ENCODE measurements at places on chromosomes 6 and 20.

DNA sequence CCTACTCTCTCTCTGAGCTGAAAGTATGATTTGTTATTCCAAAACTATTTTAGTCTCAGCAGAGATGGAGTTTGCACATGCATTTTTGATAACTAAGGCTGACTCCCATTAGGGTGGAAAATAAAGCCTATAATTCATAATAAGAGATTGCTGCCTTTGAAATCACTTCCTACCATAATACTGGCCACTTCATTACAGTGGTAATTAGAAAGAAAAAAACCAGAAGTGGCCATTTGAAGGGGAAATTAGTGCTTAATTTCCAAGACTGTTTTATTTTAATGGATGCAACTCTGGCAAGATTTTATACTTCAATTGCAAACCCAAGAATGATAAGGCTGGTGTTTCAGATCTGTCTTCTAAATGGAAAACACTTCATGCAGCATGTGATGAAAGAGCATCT, 43.4 kb downstream of the SLC35B3 start:
- no peak for DNase-seq

GRCh38 chr20:56733967-56734366, 104.9 kb downstream of the TFAP2C start:
- no peak for DNase-seq

GRCh38 chr6:36319436-36319762, 17.3 kb downstream of the BNIP5 start:
- no peak for DNase-seq

DNA sequence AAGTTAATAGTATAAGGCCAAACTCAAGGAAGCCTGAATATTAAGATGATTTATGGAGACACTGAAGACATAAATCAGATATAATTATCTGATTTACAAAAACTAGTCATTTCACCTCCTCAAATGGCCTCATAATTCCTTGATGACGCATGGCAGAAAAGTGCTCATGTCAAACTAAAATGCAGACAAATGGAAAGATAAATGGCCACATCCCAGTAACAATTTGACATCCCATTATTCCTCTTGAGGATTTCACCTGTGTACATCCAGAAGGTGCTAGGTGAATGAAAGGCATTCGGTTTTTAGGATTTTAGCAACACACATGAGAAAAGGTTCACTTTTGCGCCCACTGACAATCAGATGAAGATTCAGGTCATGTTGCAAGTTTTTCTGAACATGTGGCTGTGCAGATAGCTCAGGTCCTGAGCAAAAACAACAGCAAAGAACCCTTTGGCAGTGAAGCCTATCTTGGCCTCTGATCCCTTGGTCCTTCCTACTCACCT, 24.2 kb downstream of the SGK1 start:
- peak; percentile 74 for DNase-seq

DNA sequence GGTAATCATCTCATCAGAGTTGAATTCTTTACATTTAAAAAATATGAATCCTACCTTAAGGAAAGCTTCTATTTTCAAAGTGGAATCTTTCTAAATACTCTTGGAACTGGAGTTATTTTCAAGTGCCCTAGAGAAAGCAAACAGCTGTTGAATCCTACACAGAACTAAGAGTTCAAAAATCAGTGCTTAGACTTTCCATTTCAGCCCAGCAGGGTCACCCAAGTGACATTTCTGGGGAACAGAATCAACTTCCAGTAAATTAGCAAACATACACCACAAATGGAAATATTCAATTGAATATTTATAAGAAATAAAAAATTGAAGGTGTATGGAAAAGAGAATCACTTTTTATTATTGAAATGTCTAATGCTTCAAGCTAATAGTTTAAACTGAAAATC, 427.7 kb upstream of the NOX3 start:
- no peak for DNase-seq

- DNase-seq, result no peak
Measured at GRCh38 chr20:61299104-61299503, 47.0 kb downstream of the CDH4 start.

- no peak for DNase-seq
Measured at GRCh38 chr6:53989504-53989903, 121.7 kb upstream of the MLIP start.

- no peak for DNase-seq
Measured at GRCh38 chr20:8147476-8147875, 15.4 kb downstream of the PLCB1 start.

DNA sequence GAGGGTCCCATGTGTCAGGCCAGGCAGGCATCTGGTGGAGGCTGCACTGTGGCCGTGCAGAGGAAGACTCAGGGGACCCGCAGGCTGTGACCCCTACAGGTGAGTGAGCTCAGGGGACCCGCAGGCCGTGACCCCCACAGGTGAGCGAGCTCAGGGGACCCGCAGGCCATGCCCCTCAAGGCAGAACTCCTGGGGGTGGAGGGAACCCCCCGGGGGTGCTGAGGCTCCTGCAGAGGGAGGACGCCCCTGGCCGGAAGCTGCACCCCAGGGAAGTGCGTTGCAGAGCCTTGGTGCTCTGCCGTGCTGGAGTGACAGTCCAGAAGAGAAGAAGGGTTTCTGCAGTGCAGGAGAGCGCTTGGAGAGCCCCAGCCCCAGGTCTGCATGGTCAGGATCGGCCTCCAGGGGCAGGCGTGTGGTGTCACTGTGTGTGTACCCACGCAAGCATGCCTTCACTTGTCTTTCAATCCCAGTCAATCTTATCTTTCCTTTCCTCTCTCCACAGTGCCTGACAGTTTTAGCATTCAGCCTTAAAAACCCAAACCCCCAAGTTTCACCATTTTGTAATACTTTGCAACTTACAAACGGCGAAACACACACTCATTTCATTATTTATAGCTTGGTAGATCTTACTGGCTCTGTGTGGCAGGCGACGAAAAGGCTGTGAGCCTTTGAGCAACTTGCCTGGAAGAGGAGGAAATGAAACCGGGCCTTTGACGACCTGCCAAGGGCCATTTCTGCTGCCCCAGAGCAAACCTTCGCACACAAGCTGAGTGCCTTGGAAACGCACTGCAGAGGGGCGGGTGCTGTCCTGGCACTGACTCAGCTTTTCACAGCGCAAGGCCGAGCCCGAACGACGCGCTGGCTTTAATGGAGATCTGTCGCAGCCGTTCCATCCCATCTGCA, 101.4 kb upstream of the AGPAT4 start:
- DNase-seq, result no peak

- DNase-seq, result no peak
Measured at GRCh38 chr6:145428706-145429105, 306.6 kb downstream of the EPM2A start.

DNA sequence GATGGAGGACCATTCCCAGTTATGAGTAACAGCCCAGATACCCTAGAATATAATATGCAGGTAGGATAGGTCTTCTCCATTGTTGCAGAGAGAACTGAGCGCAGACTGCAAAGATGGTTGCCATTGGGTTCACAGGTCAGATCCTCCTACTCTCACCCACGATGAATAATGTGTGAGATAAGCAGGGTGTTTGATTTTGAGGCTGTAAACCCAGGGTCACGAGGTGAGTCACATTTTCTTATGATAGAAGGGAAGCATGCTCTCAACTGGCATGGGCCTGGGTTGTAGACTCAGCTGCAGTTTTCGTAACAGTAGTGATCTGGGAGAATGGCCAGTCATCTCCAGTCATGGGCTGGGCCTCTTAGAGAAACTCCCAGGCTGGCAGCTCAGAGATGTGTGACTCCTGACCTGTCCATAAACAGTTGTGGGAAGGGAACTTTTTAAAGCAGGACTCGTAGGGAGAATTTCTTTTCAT, 74.2 kb downstream of the CD164 start:
- peak; percentile 38 for DNase-seq

- no peak for DNase-seq
Measured at GRCh38 chr20:25369971-25370370, 20.7 kb downstream of the ABHD12 start.

GRCh38 chr20:10758446-10758845, 84.6 kb upstream of the JAG1 start:
- DNase-seq, result no peak

DNA sequence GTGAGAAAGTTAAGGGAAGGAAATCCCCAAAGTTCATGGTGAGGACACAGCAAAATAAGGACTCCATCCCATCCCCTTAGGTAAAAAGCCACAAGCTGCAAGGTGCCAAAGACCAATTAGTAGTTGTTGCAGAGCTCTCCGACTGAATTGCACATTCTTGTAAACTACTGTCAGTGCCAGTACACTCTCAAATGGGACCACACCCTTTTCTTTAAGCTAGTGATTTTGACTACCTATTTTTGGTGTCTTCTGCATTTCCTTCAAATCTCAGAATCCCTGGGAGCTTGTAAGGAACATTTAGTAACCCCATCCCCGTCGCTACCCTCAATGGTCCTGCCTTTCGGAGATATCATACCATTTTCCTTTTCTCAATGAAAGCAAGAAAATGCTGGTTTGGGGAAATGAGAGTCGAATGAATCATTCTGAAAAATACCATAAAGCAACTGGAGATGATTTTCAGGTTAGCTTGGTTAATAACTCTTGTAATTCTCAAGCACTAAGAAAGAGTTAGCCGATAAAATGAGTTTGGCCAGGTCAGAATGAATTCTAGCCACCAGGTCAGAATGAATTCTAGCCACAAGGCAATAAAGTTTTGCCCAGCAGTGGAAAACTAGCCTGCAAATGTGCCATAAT, 5.2 kb upstream of the HMGN3 start:
- peak; percentile 82 for DNase-seq

- DNase-seq, result no peak
Measured at GRCh38 chr6:157770946-157771345, 52.1 kb upstream of the SNX9 start.

- DNase-seq, result no peak
Measured at GRCh38 chr20:63392465-63393365, 31.6 kb upstream of the CHRNA4 start.

- no peak for DNase-seq
Measured at GRCh38 chr20:35564905-35565304, 23.0 kb downstream of the ERGIC3 start.

- no peak for DNase-seq
Measured at GRCh38 chr6:44672086-44672485, 284.6 kb downstream of the CDC5L start.

DNA sequence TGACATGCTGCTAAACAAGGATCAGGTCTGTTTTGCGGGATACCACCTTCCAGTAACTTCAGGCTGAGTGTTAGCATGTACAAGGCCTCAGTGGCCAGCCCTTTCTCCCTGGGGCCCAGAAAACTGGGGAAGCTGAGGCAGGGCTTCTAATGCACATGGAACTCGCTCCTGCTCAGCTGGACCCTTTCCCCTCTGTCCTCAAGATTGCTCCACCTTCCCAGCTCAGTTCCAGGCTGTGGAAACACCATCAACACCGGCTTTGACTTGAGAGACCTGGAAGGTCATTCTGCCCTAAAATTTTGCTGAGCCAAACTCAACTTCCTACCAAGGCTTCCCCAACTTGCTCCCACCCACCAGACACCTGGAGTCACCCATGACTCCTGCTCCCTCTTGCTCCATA, 4.2 kb upstream of the BLCAP start:
- no peak for DNase-seq

DNA sequence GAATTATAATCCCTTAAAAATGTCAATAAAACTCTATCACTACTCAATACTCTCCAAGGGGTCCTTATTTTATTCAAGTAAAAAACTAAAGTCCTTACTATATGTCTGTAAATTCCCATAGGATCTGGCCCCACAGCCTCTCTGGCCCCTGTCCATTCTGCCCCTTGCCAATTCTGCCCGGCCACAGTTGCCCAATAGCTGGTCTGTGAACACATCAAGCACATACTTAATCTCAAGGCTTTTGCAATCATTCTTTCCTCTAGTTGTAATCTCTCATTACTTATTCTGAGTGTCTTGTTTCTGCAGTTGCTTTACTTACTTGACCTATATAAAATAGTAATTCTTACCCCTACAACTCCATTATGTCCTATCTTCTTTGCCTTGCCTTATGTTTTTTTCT, 22.5 kb upstream of the GFRAL start:
- no peak for DNase-seq

- peak; percentile 72 for DNase-seq
Measured at GRCh38 chr6:79467716-79468115, 69.5 kb downstream of the LCA5 start.

- DNase-seq, result no peak
Measured at GRCh38 chr6:155909710-155910109, 454.1 kb upstream of the NOX3 start.

DNA sequence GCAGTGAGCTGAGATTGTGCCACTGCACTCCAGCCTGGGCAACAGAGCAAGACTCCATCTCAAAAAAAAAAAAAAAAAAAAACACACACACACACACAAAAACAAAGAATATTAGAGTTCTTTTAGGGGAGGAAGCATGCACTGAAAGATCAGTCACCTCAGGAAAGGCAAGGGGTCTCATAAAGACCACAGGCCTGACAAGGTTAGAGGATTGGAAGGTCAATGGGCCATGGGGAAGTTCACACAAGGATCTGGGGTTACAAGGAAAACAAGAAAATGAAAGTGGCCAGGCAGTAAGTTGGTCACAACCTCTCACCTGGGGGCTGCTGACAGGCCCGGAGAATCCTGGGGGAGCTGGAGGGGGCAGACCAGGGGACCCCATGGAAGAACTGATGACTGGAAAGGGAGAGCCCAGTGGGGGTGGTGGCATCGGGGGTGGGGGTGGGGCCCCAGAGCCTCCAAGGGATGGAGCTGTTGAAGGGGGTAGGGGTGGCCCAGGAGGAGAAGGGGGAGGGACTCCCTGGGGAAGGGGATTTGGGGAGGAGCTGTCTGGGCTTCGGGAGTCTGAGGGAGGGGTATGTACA, 1.5 kb downstream of the RXRB start:
- DNase-seq, result no peak

DNA sequence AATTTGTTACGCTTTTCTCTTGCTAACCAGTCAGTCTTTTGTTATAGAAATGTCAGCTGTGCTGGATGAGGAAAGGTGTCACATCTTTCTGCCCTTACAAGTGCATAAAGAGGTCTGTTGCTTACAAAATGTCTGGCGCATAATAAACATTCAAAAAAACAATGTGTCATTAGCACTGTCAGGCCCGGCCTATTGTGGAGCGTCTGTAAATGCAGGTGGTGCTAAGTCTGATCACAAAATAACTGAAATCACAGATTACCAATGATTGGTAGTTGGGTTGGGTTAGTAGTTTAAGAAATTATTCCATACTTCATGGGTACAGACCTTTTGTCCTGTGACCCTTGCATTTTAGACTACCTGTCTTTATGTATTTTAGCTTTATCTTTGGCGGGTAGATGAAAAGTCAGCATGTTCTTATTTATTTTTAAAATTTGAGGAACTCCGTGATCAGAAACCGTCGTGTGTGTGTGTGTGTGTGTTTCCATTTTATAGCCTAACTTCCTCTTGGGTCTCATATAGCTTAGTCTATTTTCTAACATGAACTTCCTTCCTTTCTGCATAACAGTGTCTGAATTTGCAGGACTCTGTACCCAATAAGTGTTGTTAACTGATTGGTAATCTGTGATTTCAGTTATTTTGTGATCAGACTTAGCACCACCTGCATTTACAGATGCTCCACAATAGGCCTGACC, 88.1 kb upstream of the IFNGR1 start:
- DNase-seq, result peak; percentile 7

GRCh38 chr20:325045-325888, at the start of gene SOX12:
Gene SOX12 (plus strand): TSS chr20:325552. CDS start chr20:325925, 373 bp downstream.
- peak; percentile 94 for DNase-seq

DNA sequence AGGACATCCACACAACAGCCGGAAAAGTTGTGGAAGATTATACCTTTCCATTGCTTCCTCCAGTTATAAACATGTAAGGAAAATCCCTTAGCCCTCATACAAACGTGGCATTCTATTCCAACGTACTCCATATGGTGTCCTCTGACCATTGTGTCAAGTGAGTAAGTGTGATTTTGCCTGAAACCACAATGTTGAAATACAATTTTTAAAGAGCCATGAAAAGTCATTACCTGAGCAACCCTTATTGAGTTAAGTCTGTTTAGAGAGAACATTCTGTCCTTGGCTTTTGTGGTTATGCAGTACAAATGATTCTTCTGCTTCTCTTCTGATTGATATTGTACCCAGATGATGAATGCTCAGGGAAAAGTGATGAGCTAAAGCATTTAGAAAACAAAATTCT, 530.1 kb downstream of the HAO1 start:
- DNase-seq, result no peak

Data from trophoblast cell (in vitro differentiated cells and primary cell).